Naive thymus-derived CD4-positive, alpha-beta T cell (primary cell): ENCODE measurements at places on chromosomes 6 and 20. TPM values are rescaled to one million over a fixed set of nuclear protein-coding genes. Genes with fewer than 3 reads are reported as not detected.

DNA sequence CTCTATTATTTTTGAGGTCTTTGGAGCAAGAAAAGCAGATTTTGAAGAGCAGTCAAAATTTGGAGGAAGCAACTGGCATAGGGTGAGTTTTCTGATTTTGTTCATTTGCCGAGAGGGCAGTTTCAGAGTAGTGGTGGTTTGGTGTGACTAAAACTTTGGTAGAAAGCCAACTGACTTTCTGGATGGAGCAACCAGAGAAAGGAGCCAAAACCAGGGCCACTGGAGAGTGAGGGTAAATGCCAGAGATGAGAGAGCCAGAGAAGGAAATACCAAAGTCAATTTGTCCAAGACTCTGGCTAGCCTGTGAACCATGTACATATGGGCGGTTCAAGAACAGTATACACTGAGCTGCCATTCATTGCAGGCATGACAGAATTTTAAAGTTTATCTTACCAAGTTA, 40.5 kb upstream of the ZBTB24 start:
- DNase-seq: no peak

DNA sequence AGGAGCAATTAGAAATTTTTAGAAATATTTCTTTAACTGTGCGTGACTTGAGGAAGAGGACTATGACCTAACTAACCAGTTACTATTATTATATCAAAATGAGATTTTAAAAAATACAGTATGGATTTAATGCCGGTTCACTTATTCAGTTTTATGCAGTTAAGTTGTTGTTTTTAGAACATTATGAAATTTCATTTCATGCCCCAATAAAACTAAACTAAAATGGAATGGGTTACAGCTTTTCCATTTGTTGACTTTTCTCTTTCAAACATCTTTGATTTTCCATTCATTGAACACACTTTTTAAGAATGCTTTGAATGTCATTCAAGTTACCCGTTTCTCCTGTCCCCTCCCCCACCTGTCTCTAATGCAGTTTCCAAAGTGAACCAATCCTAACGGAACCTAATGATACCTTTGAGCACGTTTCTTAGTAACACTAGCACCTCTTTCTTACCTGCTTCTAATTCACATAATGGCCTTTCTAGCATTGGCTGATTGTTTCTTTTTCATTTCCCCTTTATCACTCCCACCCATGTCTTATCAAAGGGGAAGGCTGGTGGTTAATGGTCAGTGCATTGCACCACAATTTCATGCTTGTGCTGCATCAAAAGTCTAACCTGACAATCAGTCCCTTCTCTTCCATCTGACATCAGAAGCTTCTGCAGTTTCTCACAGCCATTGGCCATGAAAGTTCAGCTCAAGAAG, 262.2 kb upstream of the TAB2 start:
- no peak for DNase-seq

The CGAS gene
- total RNA-seq: 7.8 TPM

DNA sequence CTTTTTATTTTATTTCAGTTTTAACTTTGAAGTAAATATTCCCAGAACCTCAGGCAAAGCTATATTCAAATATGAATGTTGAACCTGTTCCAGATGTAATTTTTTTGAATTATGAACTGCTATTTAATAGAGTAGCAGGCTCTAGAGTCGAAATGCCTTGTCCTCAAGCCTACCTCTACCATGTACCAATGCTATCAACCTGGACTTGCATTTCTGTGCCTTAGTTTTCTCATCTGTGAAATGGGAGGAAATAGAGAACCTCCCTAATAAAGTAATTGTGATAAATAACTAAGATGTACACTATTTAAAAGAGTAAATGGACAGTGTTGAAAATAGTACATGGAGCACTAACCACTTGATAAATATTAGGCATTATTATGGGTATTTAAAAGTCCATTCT, 551.6 kb upstream of the JARID2 start:
- no peak for DNase-seq

- DNase-seq: no peak
Measured at GRCh38 chr6:12331474-12331873, 41.3 kb downstream of the EDN1 start.

The CST2 gene
- not detected in 2 replicates for total RNA-seq

GRCh38 chr6:116969211-116969863, 92.3 kb downstream of the RFX6 start:
- peak; percentile 7 for DNase-seq

GRCh38 chr6:2765896-2766766, 938 bp downstream of the WRNIP1 start:
- peak; percentile 64 for DNase-seq

DNA sequence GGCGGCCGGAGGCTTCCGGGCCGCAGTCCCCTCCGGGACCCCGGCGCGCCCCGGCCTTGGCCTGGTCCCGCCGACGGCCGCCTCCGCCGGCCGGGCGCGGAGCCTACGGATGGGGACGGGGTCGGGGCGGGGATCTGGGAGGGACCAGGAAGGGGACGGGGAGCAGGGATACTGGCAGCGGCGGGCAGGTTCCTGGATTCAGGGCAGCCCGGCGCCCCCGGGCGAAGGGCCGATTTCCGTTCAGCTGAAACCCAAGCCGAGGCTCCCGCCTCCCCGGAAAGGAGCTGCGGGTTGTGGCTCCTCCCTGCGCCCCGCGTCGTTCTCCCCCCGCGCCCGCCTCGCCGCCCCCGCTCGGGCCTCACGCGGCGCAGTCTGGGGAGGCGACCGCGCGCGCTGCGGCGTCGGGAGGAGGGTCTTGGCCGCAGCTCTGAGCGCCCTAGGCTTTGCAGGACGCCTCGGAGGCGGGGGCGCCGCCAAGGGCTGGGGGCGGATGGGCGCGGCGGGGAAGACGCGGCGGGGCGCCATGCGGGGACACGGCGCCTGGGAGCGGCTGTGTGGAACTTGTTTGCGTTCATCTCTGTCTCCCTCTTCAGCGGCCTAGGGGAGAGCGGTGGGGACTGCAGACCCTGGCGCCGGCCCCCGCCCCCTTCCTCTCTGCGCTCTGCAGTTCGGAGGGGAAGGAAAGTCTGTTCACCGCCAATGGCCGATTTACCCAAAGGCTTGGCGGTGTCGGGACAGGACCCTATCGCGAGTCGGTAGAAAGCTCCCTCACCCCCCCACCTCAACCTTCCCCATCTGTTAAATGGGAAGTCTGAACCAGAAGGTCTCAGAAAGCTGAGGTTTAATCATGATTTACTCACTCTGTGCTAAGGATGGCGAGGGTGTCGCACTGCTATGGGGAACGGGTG, 22.7 kb upstream of the TMEM181 start:
- DNase-seq: peak; percentile 23

The TJAP1 gene
- total RNA-seq: 52.9 TPM

DNA sequence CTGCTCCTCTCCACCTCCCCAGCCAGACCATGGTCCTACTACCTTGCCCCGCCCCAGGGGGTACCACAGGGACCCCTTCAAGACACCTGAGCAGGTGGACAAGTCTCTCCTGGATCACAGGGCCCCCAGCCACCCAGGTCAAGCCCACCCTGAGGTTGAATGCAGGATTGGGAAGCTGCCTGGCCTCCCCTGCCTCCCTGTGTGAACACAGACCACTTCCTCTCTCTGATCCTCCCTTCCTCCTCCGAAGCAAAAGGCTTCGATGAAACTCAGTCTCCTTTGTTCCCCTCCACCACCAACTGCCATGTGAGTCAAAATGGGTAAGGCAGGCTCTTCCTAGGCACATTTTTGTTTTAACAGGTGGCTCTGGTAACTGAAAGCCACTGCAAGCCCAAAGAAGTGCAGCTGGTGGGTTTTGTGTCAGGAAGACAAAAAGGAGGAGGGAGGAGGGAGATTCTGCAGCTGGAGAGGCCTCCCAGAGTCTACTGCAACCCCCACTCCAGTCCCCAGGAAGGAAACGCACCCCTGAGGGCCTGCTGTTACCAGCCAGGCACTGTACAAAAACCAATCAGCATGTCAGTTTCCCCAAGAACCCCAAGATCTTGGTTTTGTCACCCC, 5.4 kb downstream of the ADA start:
- peak; percentile 58 for DNase-seq

GRCh38 chr6:25842526-25842925, 10.7 kb upstream of the SLC17A1 start:
- DNase-seq: no peak

GRCh38 chr6:5099537-5099936, 14.4 kb downstream of the PPP1R3G start:
- DNase-seq: no peak

DNA sequence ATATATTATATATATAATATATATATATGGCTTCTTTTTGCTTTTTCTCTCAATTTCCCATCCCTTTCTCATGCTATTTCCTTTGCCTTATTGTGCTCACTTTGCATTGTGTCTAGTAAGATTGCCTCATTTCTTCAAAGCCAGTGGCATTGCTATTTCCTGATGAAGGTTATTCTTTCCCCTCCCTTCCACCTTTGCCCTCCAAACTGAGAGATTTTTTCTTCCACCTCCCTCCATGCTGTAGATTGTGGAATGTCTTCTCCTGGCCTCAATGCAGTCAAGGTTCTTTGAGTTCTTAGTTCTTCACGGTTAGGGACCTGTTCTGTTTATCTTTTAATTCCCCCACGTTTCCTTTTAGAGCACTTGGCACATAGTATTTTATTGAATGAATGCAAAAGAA, 17.2 kb downstream of the SH3BGRL2 start:
- DNase-seq: no peak

DNA sequence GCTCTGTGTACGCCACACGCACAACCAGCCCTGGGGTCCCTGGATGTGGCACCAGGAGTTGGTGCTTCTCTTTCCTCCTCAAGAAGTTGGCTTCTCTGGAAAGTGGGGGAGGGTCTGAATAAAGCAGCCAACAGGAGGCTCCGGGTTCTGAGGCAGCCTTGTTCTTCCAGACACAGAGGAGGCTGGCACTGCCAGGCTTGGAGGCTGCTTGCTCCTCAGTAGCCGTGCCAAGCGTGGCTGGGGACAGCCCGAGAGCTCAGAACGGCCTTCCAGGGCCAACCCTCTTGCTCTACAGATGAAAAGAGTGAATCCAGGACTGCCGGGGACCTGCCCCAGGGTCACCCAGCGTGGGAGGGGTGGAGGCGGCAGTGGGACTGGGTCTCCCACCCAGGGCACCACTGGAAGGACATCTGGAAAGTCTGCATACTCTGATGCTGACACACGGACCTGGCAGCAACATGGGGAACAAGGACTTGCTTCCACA, 70.4 kb downstream of the SLC22A23 start:
- DNase-seq: no peak

The NAPB gene
- 16.7 TPM for total RNA-seq

GRCh38 chr6:42041481-42042053, 8.8 kb upstream of the TAF8 start:
- DNase-seq: no peak

The SLC22A23 gene
- 23.6 TPM for total RNA-seq

The HTR1E gene
- total RNA-seq: not detected

- DNase-seq: no peak
Measured at GRCh38 chr6:22917344-22917743, 348.0 kb downstream of the HDGFL1 start.

GRCh38 chr6:22526736-22527135, 42.6 kb upstream of the HDGFL1 start:
- DNase-seq: no peak

The ESR1 gene
- 4.3 TPM for total RNA-seq

- peak; percentile 68 for DNase-seq
Measured at GRCh38 chr20:32789896-32790750, 27.9 kb downstream of the DNMT3B start.

GRCh38 chr6:137882225-137882961, 15.3 kb downstream of the TNFAIP3 start:
- DNase-seq: peak; percentile 60

The NFATC2 gene
- total RNA-seq: 44.8 TPM

- DNase-seq: no peak
Measured at GRCh38 chr20:57473246-57474048, 51.5 kb downstream of the CTCFL start.

DNA sequence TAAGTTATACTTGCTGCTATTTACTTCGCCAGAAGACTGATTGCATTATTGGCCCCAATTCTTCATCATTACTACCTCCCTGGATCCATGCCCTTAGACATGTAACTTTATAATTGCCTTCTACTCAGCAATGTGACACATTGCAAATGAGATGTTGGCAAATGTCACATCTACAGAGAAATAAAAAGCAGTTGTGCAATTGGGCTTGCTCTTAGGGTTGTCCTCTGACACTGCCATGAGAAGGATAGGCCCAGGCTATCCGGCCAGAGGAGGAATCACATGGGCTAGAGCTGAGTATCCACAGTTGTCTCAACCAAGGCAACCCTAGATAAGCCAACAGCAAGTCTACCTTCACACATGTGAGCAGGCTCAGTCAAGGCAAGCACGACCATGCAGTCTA, 447.0 kb downstream of the PLCB1 start:
- no peak for DNase-seq

DNA sequence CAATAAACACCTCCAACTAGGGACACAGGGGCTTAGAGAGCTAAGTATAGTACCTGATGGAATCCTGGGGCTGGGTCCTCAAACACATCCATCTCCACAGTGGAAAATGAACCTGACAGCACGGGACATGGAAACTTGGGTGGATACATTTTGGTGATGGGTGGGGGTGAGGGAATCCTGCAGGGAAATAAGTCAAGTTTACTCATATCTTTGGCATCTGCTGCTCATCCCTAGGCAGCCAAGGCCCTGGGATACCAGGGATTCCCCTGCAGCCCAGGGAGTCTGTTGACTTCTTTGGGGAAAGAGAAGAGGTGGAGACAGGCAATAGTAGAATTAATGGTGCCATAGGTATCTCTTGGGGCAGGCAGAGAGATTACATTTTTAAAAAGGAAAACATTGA, 6.6 kb downstream of the APOBEC2 start:
- DNase-seq: no peak

DNA sequence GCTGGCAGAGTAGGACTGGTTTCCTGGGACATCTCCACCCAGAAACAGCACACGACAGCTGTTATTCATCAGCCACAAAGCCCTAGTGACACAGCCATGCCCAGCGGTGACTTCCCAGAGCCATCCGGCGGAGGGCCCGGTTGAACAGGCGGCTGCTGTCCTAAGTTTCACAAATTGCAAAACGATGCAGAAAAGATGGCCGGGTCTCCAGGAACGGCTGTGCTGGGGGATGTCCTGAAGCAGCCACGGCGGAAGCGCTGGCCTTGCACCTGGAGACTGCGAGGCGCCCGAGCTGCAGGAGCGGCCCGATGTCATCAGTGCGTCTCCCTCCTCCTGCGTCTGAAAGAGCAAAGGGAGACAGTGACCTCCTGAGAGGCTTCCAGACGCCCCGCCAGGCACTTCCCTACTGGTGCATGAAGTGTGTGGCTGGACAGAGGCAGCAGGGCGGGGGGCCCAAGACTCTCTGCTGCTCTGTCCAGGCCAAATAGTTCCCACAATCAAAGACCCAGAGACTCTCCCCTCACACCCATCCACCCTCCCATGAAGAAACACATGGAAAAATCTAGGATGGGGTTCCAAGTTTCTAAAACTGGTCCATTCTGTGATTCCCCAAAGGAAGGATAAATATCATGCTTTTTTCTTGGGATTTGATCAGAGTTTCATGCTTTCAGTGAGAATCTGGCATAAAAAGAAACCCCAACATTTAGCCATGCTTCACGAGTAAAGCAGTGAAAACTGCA, 44.0 kb downstream of the SSR1 start:
- no peak for DNase-seq
